ENCODE measurements at places on chromosomes 13 and 19.

- no peak for DNase-seq
Observed at GRCh38 chr13:100269837-100270236, 180.9 kb downstream of the PCCA start.

DNA sequence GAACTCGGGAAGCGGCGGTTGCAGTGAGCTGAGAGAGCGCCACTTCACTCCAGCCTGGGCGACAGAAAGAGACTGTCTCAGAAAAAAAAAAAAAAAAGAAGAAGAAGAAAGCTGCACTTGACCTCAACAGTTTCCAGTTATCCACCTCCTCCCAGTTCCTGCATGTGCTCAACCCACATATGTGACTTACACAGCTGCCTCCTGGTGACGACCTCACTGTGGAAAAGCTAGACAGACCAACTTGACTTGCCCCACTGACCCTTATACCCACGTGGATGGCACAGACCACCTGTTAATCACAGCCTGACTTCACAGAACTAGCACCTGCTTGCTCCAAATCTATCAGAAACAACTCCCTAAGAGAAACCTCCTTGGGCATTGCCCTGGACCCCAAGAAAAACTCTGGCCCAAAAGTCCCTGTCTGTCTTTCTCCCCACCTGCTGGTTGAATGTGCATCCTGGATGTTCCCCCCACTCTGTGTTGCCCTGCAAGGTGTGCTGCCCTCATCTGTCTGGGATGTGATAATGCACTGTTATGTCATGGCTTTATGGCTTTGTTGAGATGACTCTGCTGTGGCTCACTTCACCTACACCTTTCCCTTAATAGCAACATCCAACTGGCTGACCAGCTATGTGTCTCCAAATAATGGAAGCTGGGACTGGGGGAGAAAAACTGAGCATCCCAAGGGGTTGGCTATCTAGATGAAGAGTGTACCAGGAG is 2.8 kb downstream of the ZNF20 start:
- DNase-seq: no peak

DNA sequence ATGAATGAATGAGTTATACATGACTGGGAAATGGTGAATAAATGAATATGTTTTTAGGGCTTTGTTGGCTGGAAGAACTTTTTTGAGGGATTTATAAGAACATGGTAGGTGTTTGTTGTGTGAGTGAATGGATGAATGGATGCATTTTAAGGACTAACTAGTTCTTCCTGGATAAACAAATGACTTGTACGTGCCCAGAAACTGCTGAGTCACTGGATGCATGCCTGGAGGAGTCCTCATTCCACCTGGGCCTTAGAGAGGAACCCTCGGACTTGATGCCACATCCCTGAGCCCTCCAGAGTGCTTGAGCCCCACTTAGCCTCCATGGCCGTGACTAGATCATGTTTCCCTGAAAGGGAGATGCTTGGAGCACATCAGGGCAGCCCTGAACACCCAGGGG is 153.4 kb downstream of the DPF1 start:
- DNase-seq: peak; percentile 47

DNA sequence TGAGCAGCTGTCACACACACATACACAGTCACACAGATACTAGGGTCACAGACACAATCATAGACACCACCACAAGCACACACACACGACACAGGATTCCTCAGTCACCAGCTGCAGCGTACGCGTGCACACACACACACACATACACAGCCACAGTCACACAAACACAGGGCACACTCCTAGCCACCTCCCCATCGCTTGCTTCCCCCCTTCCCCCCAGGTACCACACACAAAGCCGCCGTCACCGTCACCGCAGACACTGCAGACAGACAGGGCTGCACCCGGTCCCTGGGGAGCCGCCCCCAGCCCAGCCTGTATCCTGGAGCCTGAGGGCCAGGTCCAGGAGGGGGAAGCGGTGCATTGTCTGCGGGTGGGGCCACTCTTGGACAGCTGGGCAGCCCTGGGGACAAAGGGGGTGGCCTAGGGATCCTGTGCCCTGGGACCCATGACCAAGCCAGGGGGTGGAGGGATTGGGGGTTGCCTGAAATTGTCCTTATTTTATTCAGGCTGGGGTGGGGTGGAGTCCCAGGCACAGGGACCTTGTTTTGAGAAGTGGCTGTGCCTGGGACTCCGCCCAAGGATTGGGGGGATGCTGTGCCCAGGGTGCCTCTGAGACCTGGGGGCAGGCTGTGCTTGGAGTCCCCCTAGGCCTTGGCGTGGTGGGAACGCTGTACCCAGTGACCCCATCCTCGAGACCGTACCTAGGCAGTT is 957 bp downstream of the NUMBL start:
- peak; percentile 34 for DNase-seq

GRCh38 chr19:21850656-21851255 is 14.8 kb upstream of the ZNF43 start:
- no peak for DNase-seq

- no peak for DNase-seq
Observed at GRCh38 chr13:23716401-23716800, 146.2 kb downstream of the TNFRSF19 start.

DNA sequence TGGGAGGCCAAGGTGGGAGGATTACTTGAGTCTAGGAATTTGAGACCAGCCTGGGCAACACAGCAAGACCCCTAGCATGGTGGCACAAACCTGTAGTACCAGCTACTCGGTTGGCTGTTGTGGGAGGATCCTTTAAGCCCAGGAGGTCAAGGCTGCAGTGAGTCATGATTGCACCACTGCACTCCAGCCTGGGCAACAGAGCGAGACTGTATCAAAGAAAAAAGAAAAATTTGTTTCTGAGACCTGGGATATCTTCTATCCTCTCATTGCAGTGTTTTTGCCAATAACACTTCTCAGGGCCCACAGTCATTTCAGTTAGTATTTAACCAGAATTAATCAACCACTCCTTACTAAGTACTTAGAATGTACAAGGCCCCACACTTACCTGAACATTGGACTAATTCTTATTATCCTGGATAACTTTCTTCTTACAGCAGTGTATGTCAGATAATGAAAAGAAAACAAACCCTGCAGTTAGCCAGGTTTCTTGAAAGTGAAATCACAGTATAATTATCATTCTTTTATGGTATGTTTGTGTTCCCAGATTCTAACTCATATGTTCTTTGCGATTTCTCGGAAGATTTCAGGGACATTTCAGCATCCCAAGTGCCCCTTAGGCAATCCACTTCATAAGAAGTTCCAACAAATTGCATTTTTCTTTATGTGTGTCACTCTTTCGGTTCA is 75.6 kb upstream of the KLF5 start:
- no peak for DNase-seq

DNA sequence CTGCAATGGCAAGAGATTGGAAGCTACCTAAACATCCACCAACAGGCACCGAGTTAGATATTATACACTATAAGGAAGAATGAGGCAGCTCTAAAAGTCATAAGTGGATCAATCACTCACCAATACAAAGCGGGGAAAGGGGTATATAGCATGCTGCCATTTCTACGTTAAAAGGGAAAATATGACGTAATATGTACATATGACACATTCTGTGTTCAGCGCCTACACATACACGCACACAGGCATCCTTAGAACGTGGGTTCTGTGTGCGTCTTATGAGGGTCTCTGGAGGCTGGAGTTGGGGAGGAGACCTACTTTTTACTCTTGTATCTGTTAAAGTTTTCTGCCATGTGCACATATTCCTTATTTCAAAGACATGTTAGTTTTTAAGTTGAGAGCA is 5.9 kb downstream of the IL17D start:
- DNase-seq: no peak

- peak; percentile 80 for DNase-seq
Observed at GRCh38 chr19:44847144-44848035, 1.3 kb downstream of the NECTIN2 start.

DNA sequence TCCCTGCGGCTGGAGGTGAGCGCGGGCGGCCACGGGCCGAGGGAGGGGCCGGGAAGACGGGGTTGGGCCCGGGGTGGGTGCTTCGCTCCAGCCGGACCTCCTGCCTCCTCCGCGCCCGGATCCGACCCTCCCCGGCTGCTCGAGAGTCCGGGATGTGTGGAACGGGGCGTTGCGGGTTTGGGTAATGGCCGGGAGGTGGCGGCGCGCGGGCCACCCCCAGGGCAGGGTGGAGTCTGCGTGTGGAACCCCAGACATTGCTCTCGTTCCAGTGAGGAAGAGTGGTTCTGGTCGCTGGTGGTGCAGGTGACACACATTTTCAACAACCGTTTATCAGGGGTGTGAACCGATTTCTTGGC is 38.8 kb downstream of the ARHGEF7 start:
- DNase-seq: peak; percentile 44

GRCh38 chr13:95706356-95706755 is 29.4 kb downstream of the DNAJC3 start:
- DNase-seq: no peak

DNA sequence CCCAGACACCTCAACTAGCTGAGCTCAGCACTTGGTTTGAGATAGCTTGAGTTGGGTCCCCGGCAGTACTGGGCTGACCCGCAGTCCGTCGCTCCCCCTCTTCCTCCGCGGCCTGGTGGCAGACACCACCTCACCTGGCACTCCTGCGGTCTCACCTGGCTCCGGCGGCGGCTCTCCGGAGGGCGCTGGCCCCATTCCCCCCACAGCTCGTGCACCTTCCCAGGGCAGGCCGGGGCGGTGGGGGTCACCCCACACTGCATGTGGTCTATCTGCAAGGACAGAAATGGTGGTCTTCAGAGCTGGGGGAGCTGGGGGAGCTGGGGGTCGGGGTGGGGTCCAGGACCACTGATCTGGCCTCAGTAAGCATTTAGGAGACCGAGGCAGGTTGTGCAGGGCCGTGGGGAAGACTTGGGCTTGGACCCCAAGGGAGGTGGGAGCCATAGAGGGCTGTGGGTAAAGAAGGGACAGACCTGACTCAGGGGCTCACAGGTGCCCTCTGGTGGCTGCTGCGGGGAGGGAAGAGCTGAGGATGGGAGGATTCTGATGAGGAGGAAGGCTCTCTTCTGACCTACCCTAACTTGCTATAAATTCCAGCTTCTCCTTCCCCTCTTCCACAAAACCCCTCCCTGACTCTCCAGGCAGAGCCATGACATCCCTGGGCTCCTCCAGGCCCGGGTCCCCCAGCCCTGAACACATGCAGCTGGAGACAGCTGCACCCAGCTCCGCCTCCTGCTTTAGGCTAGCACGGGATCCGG is 6.7 kb upstream of the PLIN4 start:
- no peak for DNase-seq

- no peak for DNase-seq
Observed at GRCh38 chr19:4742723-4743646, 19.3 kb upstream of the DPP9 start.

DNA sequence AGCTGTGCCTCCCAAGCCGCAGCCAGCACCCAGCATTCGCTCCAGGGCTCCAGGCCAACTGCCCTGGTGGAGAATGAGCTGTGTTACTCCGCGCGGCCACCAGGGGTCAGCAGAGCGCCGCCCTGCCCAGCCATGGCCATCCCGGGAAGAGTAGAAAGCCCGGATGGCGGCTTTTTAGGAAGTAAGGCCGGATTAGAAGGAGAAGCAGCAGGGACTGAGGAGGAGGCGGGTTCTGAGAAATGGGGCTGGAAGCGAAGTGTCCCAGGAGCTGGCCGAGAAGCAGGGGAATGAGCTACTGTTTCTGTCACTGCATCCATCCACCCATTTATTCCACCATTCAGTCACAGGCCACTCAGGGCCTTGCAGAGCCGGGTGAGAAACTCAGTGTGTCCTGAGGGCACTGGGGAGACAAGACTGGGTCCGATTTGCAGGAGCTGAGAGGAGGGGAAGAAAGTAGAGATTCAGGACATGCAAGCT is 6.6 kb upstream of the NPAS1 start:
- DNase-seq: peak; percentile 65

GRCh38 chr19:4717966-4718701 is 5.5 kb downstream of the DPP9 start:
- no peak for DNase-seq

DNA sequence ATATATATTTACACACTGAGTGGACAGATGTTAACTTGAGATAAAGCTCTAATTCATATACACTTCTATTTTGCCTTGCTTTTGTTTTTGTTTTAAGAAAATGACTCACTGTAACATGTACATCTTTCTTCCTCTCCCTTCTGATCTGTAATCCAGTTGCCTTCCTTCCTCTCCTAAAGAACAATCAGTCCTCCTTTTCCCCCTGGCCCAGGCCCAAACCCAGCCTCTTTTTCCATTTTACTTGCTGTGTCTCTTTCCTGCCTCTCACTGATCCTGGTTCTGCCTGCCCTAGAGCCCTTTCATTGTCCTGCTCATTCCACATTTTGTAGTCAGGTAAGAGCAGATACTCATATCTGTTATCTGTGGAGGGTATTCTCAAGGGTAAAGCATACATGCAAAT is 50.8 kb downstream of the ZAR1L start:
- DNase-seq: no peak

DNA sequence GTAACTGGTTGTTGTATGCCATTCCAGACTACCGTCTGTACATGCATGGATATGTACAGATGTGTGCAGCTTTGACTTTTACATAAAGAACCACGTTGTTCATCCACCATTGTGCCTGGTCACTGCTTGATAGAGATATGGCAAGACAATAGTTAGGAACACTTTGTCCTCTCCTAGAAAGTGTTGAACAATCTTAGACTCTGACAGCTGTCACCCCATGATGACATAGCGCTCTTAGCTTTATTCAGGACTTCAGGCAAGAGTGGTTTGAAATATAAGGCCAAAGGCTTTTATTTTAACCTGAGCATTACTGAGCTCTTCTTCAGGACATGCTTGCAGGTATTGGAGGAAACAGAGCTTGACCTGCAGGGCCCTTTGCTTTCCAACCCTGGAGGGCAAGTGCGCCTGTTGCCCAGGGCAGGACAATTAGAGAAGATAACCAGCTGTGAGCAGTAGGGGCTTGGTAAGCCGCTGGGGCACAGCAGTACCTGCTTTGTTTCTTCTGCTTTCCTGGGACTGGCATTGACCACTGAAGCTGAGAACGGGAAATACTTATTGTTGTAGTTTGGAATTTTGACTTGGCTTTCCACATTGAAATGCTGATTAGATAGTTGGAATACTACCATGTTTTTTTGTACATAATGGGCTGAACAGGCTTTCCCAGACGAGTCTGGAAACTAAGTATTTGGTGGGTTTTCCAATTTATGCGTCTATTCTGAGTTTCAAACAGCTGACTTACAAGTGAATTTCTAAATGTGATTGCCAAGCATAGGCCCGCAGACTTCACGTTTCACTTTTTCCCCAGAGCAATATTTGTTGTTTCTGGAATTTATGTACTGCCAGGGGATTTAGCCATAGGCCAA is 51.1 kb downstream of the GARRE1 start:
- DNase-seq: no peak

GRCh38 chr19:46546194-46546896 is 50.7 kb upstream of the PNMA8B start:
- DNase-seq: peak; percentile 85

- no peak for DNase-seq
Observed at GRCh38 chr13:109152941-109153340, 523.5 kb downstream of the MYO16 start.

- DNase-seq: no peak
Observed at GRCh38 chr19:12938779-12939601, 581 bp downstream of the CALR start.

GRCh38 chr19:4749870-4750590 is 26.4 kb upstream of the DPP9 start:
- no peak for DNase-seq
